Psoas muscle (tissue), 8 donors: ENCODE measurements at places on chromosomes 13 and 19.

GRCh38 chr13:109233293-109233692, 553.1 kb downstream of the IRS2 start:
- no peak for DNase-seq

DNA sequence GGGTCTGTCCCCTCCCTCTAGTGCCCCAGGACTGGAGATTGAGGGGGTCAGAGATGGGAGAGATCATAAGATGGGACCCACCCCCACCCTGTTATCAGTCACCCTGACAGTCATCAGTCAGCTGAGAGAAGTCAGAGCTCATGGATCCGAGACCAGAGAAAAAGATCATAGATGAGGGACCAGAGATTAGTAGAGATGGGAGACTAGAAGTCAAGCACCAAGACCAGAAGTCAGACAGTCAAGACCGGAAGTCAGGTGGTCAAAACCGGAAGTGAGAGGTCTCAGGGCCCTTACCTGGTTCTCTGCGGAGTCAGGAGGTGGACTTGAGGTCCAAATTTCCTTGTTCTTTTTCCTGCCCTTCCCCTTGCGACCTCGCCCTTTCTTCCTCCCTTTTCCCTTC, 7.0 kb downstream of the COL5A3 start:
- DNase-seq: no peak

DNA sequence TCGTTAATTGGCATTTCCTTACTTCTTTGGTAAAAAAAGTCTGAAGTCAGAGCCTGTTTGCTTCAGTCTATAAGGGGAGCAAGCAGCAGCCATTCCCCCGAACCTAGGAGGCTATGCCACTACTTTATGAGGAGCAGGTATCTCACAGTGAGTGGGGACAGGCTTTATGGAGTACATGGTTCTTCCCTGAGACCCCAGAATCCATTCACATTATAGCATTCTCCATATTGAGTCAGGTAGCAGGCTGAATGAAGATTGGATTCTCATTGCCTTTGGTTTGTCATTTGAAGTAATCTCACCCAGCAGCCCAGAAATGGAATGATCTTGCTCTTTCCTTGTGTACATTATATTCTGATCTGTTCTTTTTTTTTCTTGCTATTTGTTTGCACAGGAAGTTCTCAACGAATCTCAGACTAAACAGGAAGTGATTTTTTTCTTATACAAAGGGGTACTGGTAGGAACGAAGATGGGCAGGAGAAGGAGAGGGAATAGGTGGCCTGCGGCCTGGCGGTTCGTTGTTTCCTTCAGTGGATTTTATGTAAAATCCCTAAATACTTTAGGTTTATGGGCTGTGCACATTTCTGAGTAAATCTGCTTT, 74.4 kb downstream of the ARHGAP35 start:
- DNase-seq: no peak

DNA sequence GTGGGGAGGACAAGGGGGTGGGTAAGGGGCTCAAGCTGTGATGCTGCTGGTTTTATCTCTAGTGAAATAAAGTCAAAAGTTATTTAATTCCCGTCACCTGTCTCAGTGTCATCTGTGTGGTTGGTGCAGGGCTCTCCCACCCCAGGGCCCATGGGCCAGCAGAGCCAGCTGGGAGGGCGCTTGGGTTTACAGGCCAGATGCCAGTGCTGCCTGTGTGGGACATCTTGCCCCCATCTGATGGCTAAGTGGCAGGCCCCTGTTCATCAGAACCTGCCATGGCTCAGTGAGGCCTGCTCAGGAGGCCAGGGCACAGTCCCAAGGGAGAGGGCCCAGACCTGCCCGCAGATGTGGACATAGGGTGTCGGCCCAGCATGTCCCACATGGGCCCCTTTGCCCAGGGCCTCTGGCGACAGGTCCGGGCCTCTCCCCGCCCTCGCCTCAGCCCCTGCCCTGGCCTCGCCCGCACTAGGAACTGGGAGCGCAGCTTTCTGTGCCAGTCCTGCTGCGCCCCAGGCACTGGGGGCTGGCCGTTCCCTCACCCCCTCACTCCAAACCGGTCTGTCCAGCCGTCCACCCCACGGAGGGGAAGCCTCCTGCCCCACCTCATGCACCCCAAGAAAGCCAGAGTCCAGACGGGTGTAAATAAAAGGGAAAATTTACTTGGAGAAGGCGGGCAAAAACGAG, 5.3 kb downstream of the ZNF296 start:
- DNase-seq: no peak

GRCh38 chr13:75752826-75753225, 116.7 kb downstream of the LMO7 start:
- DNase-seq: no peak

DNA sequence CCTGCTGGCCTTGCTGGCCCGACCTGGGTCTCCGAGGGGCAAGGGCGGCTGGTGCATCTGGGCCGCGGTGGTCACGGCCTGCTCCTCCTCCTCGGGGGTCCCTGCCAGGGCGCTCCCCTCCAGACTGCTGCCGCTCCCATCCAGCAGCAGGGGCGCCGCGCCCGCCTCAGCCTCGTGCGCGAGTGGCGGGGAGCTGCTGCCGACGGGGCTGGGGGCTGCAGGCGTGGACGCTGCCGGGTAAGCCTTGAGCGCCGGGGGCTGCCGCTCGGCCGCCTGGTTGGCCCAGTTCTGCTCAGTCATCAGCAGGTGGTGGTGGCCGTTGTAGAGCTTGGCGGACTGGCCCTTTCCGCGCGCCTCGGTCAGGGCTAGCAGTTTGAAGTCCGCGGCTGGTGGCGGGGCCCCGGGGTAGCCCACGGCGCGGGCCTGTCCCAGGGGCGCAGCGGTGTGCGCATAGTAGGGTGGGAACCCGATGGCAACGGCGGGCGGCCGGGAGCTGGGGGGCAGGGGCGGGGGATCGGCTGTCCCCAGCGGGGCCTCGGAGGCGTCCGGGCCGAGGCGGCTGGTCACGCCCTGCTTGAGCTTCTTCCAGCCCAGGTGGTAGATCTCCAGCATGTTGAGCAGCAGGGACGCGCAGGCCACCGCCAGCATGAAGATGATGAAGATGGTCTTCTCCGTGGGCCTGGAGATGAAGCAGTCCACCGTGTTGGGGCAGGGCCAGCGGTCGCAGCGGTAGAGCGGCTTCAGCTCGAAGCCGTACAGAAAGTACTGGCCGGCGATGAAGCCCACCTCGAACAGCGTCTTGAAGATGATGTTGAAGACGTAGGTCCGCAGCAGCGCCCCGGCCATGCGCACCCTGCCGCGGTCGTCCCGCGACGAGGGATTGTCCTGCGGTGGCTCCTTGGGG, 18.6 kb downstream of the GJA3 start:
- no peak for DNase-seq

GRCh38 chr13:51822106-51822815, 18.3 kb upstream of the DHRS12 start:
- DNase-seq: no peak

- no peak for DNase-seq
Observed at GRCh38 chr13:44021422-44021821, 141.7 kb downstream of the LACC1 start.

- no peak for DNase-seq
Observed at GRCh38 chr19:33008738-33009137, 36.7 kb downstream of the FAAP24 start.

DNA sequence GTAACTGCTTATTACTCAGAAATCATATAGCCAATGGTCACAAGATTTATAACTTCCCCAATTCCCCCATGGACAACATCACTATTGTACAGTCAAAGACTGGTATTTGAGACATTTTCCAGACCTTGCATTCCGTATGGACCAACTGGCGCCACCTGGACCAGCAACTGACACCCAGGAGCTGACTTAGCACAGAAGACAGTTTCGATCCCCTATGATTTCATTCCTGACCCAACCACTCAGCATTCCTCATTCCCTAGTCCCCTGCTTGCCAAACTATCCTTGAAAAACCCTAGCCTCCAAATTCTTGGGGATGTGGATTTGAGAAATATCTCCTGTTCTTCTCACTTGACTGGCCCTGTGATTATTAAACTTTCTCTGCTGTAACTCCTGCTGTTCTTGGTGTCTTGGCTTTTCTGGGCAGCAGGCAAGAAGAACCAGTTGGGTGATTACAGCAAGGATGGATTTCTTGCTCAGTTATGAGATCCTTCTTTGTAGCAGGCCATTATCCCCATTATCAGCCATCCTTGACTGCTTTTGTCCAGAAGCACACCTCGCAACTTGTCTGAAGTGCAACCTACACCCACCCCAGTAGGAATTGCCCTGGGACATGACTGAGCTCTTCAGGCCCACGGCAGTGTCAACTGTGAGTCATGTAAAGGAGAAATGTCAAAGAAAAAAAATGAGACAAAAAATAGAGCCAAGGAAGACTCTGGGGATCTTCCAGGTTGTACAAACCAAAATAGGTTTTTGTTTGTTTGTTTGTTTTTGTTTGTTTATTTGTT, 13.7 kb upstream of the MAP3K10 start:
- no peak for DNase-seq

DNA sequence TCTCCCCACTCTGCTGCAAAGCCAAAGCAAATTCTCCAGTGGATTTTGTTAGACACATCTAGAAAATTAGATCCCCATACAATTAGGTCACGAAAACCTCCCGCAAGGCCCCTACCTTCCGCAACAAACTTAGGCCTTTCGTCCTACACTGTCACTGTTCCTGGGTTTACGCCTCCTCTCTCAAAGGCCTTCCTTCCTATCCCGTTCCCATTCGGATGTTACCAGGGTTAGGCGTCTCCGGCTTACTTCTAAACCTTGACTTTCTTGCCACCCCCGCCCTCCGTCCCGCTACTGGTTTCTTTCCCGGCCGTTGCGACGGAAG, 754 bp downstream of the RNF6 start:
- DNase-seq: no peak

DNA sequence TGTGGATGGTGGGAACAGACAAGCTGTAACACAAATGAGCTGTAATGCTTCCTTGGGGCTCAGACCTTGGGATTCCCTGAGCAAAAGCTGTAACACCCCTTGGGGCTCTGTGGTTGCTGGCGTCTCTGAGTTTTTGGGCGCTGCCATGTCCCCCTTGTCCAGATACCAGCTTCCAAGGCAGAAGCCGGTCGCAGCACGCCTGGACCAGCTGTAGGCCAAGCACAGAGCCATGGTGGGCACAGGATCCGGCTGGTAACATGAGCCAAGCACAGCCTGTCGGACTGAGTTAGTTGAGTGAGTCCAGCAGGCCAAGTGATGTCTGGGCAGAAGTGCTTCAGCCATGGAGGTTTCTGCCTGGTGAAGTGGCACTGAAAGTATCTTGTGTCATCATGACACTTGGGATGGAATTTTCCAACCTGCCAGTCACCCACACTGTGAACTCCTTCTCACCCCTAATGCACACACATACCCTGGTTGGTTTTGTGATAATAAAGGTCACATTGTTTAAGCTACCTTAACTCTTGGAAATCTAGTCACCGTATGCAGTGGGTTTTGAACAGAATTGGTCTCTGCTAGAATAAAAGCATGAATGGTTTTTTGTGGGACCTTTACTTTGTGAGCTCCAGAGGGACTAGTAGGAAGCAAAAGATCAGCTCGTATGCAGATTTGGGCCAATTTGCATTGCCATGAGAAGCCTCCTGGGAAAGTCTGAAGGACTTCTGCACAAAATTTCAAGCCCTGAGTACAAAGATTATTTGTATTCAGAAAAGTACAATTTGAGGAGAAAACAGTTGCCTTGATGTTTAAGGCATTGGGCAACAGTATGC, 7.0 kb upstream of the ZNF17 start:
- no peak for DNase-seq

- no peak for DNase-seq
Observed at GRCh38 chr13:65063753-65064152, 2166.4 kb downstream of the PCDH9 start.

DNA sequence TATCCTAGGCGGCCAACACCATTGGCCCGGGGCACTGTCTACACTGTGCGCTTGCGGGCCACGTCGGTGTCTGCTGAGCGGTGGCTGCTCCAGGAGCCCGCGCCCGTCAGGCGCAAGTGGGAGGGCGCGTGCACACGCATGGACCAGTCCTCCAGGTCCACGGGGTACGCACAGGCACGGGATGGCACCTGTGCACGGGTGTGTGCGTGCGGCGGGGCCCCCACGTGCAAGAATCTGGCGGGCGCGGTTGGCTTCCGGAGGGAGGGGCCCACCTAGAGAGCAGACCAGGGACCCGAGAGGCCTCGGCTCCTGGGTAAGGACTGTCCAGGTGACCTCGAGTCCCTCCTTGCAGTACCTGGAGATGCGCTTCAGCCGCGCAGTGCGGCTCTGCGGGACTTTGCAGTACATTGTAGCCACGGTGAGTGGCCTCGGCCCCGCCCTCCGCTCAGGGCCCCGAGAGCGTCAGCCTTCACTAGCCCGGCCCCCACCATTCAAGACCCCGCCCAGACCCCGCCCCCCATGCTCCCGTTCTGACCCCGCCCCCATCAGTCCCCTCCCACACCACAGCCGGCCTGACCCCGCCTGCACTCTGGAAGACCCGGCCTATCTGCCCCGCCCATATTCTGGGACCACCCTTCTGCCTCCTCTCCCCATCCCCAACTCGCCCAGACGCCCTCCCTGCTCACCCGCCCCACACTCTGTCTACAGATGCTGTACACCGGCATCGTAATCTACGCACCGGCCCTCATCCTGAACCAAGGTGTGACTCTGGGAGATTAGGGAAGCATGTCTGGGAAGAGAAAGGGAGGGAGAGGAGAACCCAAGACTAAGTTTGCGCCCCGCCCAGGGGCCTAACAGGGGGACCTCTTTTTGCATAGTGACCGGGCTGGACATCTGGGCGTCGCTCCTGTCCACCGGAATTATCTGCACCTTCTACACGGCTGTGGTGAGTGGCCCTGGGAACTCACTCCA, 2.3 kb downstream of the SLC5A5 start:
- no peak for DNase-seq

DNA sequence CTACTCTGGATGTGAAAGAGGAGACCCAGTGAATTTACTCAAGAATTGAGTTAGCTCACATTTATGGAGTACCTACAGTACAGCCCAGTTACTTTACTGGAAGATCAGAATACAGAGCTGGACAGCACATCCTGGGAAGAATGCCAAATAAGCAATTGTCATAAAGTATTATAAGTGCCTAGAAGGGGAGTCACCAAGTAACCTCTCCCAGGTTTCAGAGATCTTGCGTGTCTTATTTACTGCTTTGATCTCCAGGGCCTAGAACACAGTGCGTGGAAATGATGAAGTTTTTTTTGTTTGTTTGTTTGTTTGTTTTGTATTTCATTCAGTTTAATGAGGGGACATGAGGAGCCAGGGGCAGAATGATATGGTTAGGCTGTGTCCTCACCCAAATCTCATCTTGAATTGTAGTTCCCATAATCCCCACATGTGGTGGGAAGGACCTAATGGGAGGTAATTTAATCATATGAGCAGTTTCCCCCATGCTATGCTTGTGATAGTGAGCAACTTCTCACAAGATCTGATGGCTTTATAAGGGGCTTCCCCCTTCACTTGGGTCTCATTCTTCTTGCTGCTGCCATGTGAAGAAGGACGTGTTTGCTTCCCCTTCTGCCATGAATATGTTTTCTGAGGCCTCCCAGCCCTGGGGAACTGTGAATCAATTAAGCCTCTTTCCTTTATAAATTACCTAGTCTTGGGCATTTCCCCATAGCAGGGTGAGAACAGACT, 5.2 kb downstream of the GARRE1 start:
- no peak for DNase-seq

- no peak for DNase-seq
Observed at GRCh38 chr19:49161987-49162386, 4.4 kb downstream of the TRPM4 start.

- no peak for DNase-seq
Observed at GRCh38 chr19:30374539-30374864, 2.3 kb downstream of the ZNF536 start.
